Right ventricle myocardium superior (tissue), 1 donor: ENCODE measurements at places on chromosomes 5 and 9.

DNA sequence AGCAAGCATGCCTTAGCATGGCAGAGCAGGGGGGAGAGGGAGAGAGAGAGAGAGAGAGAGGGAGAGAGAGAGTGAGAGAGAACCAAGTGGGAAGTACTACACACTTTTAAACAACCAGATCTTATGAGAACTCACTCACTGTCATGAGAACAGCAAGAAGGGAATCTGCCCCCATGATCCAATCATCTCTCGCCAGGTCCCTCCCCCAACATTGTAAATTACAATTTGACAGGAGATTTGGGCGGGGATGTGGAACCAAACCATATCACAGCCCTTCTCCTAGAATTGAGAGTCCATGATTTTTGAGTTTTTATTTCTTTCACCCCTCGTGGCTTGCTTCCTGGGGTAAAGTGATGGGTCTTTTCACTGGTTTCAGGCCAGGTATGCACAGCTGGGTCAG, 98.8 kb downstream of the DOCK2 start:
- no peak for DNase-seq

- DNase-seq, result no peak
These were observed 15.5 kb upstream of the SLC25A51 start for GRCh38 chr9:37919246-37919955.

GRCh38 chr5:135308245-135308644, 90.8 kb downstream of the MACROH2A1 start:
- DNase-seq, result no peak

GRCh38 chr5:139686706-139687441, 38.7 kb downstream of the CXXC5 start:
- DNase-seq, result no peak

GRCh38 chr9:18071651-18072060, 402.3 kb upstream of the ADAMTSL1 start:
- no peak for DNase-seq

DNA sequence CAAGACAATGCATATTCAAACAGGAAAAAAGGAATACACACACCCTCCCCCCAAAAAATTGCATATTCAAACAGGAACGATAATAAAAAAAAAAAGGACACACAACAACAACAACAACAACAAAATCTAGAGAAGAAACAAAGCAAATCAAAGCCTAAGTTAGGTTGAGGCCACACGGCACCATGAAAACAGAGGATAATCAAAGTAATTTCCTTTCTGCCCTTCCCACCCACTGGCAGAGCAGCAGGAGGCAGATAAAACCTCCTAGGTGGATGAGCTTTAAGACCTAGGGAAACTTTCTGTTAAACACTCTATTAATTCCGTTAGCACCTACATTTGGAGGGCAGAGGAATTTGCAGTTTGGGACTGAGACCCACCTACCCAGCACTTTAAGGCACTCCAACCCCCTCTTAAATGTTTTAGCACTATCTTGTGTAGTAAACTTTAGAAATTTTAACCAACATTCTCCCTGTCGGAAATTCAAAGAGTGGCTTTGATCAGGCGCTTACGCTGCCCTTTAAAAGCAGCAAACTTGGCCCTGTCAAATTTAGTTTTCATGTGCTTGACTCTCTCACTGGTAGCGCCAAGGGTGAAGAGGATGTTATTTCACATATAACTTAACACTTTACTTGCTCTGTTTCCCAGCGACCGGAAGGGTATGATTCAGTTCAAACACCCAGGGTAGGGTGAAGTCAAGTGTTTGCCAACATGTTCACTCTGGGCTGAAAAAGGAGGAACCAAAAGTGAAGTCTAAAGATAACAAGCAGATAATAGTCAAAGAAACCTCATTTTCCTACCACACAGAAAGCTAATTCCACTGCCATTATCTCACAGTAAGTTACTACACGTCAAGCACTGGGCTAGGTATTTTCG, 9.2 kb downstream of the ENC1 start:
- DNase-seq, result no peak

DNA sequence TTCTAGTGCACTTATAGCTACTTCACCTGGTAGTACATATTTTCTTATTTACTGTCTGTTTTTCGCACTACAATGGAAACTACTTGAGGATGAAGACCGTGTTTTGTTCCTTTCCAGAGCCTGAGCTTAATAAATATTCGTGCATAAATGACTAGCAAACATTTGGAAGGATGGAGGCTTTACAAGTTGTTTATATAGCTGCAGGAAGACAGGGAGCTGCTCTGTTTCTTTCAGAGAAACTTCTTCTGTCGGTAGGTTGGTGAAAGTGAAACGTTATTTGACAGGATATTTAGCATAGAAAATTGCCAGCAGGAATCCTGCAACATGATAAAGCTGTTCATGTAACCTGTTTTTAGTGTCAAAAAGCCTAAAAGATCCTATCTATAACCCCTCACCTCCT, 210.6 kb downstream of the PCSK5 start:
- DNase-seq, result no peak

- peak; percentile 68 for DNase-seq
These were observed 95.7 kb downstream of the KCNT1 start for GRCh38 chr9:135797507-135798262.
